ENCODE measurements at places on chromosomes 1 and 21.

DNA sequence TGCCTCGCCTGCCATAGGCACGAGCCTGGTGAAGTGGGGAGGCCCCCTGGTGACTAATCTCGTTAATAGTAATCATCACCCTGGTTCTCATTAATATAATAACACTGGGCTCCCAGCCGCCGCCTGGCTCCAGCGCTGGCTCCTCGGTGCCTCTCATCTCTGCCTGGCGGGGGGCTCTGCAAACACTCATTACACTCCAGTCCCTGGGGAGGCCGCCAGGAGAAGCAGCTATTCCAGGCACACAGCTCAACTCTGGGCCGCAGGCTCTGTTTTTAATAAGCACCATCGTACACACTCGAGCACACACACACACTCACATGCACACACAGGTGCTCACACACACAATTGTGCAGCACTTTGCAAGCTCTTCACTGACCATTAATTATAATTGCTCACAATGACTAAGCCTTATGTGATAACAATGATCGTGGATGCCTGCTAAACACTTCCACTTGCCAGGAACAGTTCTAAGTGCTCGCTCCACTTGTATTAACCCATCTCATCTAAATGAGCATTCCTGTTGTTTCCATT is 52.2 kb downstream of the SDC3 start:
- peak; percentile 78 for DNase-seq

GRCh38 chr21:44848821-44849521 is 24.5 kb downstream of the PTTG1IP start:
- DNase-seq: no peak

DNA sequence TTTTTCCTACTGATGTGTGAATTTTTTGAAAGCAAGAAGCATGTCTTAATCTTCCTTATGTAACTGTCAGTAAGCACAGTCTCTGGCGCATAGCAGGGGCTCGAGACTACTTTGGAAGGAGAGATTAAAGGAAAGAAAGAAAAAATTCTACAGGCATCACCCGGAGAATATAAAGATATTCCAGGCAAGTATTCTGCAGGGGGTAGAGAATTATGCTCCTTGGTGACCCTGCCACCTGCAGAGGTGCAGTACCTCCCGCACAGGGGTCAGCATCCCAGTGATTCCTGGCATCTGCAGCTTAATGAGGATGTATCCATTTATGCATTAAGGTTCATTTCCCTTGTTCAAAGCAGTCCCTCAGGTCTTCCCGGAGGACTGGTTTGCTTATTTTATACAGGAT is 87.6 kb upstream of the WLS start:
- no peak for DNase-seq

GRCh38 chr1:29176576-29176975 is 5.1 kb downstream of the SRSF4 start:
- DNase-seq: no peak

DNA sequence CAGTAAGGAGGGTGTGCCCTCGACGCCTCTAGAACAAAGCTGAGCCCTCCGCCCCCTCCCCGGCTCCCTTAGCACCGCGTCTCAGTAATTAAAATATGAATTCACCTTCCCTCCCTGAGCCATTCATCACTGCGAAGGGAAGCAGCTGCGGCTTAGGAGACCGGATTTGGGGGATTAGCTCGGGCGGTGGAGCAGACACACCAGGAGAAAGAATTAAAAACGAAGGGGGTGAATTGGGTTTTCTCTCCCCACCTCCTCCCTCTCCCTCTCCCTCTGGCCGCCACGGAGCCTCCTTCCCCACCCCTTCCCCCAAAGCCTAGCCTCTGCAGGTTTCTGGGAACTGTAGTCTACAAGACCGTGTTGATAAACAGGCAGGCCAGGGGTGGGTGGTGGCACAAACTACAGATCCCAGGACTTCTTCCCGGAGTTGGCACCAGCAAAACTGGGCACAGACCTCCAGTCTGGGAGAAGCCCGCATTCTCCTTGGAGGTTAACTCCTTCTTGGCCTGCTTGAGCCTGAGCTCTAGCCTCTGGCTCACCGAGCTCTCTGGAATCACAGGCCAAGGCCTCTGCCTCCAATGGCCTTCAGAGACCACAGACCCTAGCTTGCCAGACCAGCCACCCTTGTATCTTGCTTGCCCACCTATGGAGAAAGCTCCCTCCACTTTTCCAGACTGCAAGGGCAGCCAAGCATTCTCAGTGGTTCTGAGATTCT is 10.8 kb downstream of the BLACAT1 start:
- no peak for DNase-seq

DNA sequence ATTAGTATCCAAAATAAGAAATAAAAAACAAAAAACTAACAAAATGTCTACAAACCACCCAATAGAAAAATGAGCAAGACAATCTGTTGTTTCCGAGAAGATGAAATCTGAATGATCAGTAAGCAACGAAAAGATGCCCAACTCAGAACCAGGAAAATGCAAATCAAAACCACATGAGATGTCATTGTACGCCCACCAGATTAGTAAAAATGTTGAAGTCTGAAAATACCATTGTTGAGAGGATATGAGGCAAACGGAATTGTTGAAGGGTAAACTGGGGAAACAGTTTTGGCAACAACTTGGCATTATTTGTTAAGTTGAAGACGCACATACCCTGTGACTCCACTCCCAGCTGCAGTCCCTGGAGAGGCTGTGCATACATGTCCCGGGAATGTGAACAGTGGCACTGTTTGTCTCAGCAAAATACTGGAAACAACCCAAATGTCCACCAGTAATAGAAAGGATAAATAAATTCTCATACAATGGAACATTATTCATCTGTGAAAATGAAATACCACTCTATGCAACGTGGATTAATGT is 10.6 kb downstream of the ZBTB17 start:
- no peak for DNase-seq

DNA sequence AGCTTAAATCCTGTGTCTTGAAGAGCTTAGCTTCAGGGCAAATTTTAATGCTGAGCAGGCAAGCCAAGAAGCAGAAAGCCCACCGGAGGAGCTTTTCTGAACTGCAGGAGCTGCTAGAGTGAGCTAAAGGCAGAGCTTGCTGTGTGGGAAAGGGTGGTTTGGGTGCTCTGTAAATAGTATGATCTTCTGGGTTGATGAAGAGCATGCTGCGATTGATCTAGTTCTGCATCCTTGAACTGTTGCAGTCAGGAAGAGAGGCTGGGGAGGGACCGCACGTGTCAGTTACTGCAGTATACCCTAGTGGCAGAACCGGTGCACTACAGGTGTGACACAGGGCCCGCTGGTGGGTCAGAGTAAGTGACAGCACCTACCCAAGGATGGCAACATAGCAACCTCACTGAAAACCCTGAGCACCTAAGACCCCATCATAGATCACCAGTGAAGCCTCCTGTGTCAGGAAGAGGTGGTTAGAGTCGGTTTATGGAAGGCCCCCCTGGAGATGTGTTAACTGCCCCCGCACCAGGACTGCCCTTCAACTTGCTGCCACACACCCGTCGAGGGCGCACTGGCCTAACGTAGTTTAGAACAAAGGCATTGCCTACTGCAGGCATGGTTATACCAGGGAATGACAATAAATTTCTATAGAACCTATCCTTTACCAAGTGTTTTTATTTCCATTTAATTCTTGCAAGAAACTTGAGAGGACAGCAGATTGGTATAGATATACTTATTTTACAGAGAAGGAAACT is 146.0 kb upstream of the KIAA0040 start:
- DNase-seq: peak; percentile 78

DNA sequence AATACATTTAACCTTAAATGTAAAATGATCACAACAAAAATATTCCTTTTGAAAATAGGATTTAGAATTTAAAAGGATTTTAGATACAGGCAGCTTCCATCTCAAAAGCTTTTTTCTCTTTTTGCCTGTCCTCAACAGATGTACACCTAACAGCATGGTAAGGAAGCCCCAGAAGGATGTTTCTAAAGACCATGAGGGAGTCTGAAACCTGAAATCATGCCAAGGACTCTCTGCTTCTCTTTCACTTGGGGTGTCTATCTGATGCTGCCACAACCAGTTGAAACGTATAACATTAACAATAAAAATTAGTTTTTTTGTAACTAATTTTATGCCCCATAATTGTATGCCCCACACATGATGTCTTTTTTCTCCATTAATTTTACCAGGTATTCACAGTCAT is 5.4 kb upstream of the ZNF281 start:
- no peak for DNase-seq

DNA sequence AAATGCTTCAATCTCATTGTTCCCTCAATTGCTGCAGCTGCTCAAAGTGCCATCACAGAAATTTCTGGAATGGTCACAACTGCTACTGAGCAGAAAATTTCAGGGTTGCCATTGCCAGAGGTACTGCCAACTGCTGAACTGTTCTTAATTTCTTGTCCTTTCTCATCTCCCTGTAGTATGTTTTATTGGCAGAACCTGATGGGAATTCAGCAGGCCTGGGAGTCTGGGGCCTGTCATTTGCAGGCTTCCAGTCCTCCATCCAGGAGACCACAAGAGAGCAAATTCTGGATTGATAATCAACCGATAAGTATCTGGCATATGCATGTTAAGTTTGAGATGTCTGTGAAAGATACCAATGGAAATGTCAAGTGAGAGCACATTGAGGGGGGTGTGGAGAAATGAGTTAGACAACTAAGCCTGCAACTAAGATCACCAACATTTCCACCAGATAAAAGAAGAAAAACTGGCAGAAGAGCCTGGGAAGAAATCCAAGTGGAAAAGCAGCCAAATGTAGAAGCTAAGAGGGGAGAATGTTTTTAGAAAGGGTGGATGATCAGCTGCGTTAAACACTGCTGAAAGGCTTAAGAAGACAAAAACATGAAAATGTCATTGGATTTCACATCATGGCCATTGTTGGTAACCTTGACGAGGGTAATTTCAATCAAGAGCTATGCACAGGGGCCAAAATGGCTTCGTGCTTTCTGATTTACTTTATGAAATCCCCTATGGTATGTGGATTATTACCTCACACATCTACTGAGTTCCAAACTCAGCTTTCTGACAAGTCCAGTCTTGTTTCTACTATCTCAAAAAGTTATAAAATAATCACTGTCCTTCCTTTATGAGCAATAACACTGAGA is 648.1 kb downstream of the PLPP3 start:
- no peak for DNase-seq

DNA sequence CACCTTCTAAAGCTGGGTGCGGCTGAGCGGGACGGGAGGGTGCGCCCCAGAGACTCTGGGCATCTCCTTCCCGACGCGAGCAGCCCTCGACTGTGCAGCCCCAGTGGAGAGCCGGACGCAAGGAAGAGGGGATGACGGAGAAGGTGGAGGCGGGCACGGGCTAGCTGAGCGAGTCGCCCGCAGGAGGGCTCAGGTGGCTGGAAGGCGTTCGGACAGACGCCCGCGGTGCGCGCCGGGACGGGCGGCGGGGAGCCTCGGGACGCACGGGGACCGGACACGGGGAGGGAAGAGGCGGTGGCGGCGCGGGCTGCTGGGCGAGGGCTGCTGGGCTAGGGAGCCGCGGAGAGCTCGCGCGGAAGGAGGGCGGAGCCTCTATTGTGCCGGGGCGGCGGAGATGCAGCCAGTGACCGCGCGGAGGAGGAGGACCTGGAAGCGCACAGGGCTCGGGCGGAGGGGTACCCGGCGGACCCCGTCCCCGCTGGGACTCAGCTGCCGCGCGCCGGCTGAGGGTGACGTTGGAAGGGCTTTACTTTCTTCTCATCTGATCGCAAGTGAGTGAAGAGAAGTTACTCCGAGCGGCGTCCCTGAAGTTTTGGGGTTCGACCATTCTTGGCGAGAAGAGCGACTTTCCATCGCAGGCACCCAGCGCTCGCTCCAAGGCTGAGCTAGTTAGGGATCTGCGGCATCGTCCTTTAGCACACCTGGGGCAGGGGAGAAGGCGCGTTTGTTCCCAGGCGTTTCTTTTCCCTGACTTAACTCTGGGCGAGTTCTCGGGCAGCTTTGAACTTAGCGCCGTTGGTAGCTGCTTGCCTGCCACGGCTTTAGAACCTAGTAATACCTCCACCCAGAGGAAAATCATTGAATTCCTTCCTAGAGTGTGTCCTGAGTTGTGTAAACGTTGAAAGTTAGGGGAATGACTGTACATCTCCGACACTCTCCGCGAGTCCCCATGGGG is at the start of gene OLFML2B:
TSS of gene OLFML2B (minus strand) at position 323 of the 955 bp plus-strand sequence. CDS start 439 bp downstream, outside the sequence.
- peak; percentile 86 for DNase-seq

GRCh38 chr1:26225033-26225831 is 8.8 kb upstream of the CEP85 start:
- DNase-seq: peak; percentile 84

DNA sequence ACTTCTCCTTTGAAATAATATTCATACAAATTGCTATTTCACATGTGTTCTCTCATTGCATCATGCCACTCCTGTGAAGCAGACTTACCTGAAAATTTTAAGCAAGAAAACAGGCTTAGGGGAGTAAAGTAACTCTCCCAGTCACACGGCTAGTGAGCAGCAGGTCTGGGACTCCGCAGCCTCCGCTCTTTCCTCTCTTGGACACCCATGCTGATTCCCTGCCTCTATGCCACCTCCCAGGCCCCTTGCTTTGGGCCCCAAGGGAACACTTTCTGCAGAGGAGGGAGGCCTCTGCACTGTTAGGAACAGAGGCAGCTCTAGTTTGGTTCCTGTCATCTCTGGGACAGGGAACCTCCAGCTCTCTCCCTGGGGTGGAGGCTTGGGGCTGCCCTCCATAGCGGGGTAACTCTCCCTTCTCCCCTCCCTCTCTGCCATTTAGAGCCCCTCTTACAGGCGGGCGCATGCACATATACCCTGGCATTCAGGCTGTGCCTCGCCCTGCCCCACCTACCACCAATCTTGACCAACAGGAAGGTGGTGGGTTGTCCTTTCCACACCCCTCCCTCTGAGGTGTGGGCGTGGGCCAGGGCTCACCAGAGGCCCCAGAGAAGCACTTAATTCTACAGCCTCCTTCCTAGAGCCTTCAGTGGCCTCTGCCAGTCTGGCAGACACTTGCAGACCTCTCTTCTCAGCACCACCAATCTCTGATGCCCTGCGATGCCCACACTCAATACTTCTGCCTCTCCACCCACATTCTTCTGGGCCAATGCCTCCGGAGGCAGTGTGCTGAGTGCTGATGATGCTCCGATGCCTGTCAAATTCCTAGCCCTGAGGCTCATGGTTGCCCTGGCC is at the start of gene RXFP4:
TSS of gene RXFP4 (plus strand) at position 646 of the 852 bp plus-strand sequence. CDS start at position 718, 72 bp downstream.
- no peak for DNase-seq

GRCh38 chr1:210143465-210144062 is 89.0 kb upstream of the SERTAD4 start:
- peak; percentile 81 for DNase-seq

GRCh38 chr1:15760520-15761211 is 2.1 kb downstream of the FBLIM1 start:
- DNase-seq: no peak

DNA sequence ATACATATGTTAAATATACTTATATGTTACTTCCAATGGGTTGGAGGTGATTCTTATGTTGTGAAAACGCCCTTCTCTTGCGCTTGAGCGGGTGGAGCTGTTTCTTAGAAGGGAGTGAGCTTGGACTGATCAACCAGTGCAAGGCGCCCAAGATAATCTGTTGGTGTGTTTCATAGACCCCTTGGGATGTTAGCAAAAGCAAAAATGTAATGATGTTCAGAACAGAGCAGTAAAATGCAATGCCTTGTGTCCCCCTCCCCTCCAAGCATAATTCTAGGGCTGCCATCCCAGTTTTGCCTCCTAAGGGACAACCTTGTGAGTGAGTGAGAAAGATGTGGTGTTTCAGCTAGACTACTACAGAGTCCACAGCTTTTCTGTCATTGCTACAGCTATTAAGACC is 6.2 kb upstream of the CD34 start:
- DNase-seq: no peak
